ENCODE measurements at places on chromosomes 16 and 17.

- DNase-seq: no peak
Measured at GRCh38 chr17:60914078-60914477, 236.4 kb downstream of the BCAS3 start.

DNA sequence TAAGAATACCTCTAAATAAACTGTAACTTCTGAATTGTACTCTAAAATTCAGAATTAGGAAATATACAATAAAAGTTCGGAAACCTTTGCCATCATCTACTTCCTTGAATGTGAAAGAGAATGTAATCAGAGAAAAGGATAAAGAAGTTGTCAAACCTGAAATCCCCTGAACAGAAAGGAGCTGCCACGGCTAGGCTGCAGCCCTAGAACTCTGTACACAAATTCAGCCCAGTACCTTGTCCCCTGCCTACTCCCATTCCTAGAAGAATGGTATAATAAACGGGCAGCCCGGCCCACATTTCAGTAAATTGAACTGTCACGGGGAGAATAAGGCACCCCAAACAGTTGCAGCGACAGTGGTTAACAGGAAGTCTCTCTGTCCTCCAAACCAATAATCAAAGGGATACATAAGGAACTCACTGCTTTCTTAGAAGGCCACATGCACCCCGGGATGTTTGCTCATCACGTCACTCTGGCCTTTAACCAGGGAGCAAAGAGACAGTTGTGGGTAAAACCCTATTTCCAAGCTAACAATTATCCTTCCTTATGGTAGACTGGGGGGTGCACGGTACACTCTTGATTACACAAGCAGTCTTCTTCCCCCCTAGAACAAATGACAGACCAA lies 24.3 kb upstream of the RFFL start:
- peak; percentile 85 for DNase-seq

DNA sequence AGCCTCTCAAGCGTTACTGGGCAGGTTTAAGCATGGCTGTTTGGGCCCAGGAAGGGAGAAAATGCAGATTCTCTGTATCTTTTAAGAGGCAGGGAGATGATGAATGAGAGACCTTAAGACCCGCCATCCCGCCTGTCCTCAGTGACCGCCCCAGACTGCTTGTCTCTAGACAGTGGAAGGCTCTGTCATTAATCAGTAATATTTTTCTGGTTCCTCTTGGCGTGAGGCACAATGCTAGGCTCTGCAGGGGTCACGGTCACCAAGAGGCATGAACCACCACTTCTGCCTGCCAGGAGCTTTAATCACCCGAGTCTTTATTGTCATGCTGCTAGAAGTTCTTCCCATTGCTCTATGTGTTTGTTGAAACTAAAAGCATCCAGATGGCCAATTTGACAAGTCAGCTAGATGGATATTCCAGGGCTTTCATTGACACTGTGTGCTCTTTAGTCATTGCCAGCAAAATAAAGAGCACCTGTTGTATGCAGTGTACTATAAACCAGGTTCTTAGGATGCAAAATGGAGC lies 3.2 kb downstream of the SLC6A2 start:
- DNase-seq: no peak

DNA sequence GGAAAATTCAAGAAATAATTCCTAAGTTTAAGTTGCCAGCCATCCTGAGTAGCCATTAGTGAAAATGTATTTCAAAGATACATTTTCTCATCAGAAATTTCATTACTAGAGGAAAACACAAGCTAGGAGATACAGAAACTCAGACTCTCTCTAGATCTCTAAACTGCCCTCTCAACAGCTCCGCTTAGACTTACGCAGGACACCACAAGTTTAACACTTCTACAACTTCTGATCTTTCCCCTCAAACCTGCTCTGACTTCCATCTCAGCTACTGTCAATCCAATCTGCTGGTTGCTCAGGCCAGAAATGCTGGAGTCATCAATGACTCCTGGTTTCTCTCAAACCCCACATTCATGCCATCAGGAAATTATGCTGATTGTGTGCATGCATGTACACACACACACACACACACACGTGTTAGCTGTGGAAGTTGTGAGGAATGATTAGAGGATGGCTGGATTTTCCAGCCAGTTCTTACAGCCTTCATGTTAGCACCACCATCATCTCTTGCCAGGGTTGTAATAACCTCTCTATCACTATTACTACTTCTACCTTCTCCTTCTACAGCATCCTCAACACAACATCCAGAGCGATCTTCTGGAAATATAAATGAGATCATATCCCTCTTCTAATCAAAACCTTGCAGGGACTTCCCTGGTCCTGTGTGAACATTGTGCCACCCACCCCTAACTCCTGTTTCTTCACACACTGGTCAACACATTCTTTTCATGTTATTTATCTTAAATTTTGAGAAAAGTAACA lies 47.1 kb downstream of the COX10 start:
- DNase-seq: no peak

DNA sequence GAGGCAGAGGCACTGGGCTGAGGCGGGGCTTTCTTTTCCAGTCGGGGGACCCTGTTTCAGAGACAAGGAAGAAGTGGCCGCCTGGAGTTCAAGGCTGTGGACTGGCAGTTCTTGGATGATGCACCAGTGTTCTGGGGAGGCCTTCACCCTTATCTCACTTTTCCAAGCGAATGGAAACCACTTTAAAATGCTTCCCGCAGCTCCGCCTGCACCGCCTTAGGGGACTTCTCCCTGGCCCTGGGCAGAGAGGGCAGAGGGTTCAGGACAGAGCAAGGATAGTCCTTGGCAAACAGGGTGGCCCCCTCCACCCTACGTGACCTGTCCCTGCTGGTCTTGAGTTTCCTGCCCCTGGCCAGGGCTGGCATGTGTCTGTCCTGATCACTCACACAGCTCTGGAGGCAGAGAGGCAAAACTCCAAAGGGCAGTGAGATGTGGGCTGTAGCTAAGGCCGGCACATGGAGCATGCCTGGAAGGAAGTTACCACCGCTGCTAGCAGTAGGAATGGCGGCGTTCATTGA lies 20.6 kb downstream of the RTN4RL1 start:
- no peak for DNase-seq

DNA sequence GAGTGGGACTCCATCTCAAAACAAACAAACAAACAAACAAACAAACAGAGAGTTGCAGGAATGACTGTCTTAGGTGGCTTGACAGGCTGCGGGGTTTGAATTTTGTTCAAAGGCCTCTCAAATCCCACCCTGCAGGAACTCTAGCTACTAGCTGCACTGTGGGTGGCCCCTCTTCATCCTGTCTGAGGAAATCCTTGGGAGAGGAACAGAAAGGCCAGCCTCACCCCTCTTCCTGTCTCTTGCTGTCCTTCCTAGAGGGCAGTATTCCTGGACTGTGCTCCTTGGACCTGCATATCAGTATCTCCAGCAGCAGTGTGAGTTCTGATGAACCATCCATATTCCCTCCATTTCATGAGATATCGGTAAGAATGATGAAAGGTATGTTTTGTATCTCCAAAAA lies 2.0 kb upstream of the CCDC92B start:
- DNase-seq: no peak

GRCh38 chr17:4249452-4250029 lies 14.2 kb downstream of the ANKFY1 start:
- peak; percentile 55 for DNase-seq

- no peak for DNase-seq
Measured at GRCh38 chr17:12567077-12568053, 98.3 kb upstream of the MYOCD start.

DNA sequence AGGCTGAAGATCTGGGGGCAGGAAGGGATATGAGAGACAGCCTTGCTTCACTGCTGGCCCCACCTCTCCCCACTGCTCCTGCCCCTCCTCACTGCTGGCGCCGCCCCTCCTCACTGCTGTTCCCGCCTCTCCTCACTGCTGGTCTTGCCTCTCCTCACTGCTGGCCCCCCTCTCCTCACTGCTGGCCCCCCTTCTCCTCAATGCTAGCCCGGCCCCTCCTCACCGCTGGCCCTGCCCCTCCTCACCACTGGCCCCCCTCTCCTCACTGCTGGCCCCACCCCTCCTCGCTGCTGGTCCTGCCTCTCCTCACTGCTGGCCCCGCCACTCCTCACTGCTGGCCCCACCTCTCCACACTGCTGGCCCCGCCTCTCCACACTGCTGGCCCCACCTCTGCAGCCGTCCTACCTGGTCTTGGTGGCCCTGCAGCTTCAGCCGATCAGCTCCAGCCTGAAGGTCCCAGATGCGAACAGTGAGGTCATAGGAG lies 9.5 kb upstream of the PAM16 start:
- no peak for DNase-seq

DNA sequence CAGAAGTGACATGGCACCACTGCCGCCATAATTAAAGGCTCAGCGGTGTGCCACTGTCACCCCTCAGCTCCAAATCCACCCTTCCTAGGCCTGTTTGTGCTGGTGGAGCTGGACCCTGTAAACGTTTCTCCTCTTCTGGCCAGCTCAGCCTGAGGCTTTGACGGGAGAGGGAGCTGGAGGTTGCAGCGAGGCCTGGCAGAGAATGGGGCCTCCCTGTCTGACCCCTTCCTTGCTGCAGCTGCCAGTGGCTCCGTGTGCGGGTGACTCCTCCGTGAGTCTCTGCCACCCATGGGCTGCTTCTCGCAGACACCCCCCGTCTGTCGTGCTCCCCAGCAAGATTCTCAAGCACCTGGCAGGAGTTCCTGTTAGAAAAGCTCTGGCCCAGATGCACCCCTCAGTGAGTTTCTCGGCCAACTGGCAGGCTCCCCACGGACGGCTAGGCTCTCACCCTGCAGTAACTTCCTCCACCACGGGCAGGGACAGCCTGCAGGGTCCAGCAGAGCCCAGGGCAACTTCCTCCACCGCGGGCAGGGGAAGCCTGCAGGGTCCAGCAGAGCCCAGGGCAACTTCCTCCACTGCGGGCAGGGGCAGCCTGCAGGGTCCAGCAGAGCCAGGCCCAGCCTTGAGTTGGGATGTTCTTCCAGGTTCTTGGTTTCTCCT lies 4.7 kb upstream of the CHMP6 start:
- DNase-seq: peak; percentile 55

- no peak for DNase-seq
Measured at GRCh38 chr17:63189930-63190329, 223.9 kb downstream of the TANC2 start.

- DNase-seq: no peak
Measured at GRCh38 chr17:50658616-50659015, 23.9 kb downstream of the ABCC3 start.

DNA sequence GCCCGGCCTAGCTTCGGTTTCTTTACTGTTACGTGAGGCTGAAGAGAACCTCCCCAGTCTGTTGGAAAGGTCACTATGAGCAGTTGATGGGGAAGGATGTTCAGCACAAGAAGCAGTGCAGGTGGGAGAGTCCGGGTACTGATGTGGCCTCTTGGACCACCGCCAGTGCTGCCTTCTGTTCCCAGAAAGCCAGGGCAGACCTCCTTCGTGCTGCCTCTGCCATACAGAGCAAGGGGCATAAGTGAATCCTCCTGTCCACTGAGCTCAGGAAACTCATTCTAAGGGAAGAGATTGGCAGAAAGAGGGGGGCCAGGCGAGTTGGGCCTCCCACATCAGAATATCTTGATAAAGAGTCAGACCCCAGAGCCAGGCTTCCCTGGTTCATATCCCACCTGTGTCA lies 3.7 kb downstream of the PPP4C start:
- DNase-seq: no peak
